ENCODE measurements at places on chromosomes 13 and 19. TPM values are rescaled to one million over a fixed set of nuclear protein-coding genes. Genes with fewer than 3 reads are reported as not detected.

DNA sequence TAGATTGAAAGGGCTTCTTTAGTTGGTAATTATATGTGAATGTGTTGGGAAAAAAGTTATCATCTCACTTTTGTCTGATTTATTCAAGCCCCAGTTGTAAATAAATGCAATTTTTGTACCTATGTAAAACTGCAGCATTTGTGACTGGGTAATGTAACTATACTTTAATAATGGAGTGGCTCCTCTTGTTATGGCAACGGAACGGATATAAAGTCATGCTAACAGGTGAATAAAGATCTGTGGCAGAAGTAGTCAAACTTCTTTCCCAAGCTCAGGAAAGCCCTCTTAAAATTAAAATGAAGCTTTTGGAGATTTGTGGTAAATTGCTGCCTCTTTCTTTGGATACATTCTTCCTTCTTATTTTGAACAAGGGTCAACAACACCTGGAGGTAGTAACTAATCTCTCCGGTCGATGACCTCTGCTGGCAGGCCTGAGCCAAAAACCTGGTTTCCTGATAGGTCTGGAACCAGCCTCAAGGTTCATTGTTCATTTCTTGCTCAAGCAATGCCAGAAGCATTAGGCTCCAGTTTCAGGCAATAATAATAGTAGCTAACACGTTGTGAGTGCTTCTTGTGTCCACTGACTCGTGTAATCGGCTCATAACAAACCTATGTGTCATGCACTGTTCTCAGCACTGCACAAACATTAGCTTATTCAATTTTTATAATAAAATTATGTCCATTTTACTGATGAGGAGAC is 313.4 kb upstream of the DACH1 start:
- DNase-seq, result no peak

GRCh38 chr13:95204231-95204765 is 97.0 kb downstream of the ABCC4 start:
- DNase-seq, result no peak

Gene SCAF1
- total RNA-seq, result 62.7 TPM

Gene FGF22
- total RNA-seq, result 1.9 TPM

Measured in CD4-positive, alpha-beta memory T cell (primary cell).